ENCODE measurements at places on chromosomes 1 and 21. TPM values are rescaled to one million over a fixed set of nuclear protein-coding genes. Genes with fewer than 3 reads are reported as not detected.

- no peak overlapping the region for H3K27ac ChIP-seq
- H3K27me3 ChIP-seq = no peaks in the 10 kb centered on the region
- H3K4me3 ChIP-seq = no peak overlapping the region
- no peak for DNase-seq
Measured at GRCh38 chr1:38073534-38074301, 27.1 kb upstream of the POU3F1 start.

DNA sequence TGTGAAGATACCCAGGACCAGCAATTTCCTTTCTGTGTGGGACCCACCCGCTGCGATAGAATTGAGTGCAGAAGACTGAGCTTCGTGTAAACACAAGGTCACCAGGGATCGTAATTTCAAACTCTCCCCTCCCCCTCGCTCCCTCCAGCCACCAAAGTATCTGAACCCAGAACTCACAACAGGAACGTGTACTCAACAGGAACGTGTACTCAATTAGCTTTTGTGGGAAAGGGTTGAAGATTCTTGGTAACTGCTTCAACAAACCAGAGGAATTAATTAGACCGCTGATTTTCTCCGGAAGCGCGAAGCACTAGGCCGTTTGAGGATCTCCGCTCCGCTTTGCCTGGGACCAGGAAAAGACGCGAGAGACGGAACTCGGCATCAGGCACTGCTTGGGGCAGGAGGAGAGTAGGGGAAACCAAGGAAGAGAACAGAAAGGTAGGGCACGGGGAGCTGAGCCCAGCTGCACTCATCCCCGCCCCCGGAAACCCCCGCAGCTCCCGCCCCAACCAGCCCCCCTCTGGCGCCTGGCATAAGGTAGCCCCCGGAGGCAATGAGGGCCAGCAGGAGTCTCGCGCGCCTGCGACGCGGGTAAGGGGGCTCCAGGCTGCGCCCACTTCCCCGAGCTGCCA lies 453 bp downstream of the DRAM2 start:
- H3K36me3 ChIP-seq = no peaks in the 10 kb centered on the region
- H3K27ac ChIP-seq = peak overlapping the region; percentile 93
- DNase-seq = peak; percentile 74
- H3K4me3 ChIP-seq = peak overlapping the region; percentile 97
- no peaks in the 10 kb centered on the region for H3K27me3 ChIP-seq

Gene MRPL37
- 89.1 TPM for total RNA-seq

Gene S100A14
- total RNA-seq = not detected

Gene AMIGO1
- total RNA-seq = 6.0 TPM

Measured in testis (tissue), 5 donors.